ENCODE measurements at places on chromosomes 2 and 18. TPM values are rescaled to one million over a fixed set of nuclear protein-coding genes. Genes with fewer than 3 reads are reported as not detected.
A peak's percentile ranks its signal among the peaks of the same experiment; 100 is the strongest.

DNA sequence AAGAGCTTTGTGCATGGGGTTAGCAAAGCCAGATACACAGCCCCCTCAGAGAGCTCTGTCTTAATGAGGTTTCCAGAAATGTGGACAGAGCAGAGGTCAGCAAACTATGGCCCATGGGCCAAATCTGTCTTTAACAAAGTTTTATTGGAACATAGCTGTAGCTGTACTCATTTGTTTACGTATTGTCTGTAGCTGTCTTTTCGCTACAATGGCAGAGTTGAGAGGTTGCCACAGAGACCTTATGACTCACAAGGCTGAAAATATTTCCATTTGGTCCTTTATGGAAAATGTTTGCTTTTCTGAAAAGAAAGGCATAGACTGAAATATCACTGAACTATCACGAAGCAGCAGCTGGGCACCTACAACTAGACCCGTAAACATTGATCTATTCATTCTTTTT, 841.8 kb downstream of the SLC4A3 start:
- DNase-seq: no peak

DNA sequence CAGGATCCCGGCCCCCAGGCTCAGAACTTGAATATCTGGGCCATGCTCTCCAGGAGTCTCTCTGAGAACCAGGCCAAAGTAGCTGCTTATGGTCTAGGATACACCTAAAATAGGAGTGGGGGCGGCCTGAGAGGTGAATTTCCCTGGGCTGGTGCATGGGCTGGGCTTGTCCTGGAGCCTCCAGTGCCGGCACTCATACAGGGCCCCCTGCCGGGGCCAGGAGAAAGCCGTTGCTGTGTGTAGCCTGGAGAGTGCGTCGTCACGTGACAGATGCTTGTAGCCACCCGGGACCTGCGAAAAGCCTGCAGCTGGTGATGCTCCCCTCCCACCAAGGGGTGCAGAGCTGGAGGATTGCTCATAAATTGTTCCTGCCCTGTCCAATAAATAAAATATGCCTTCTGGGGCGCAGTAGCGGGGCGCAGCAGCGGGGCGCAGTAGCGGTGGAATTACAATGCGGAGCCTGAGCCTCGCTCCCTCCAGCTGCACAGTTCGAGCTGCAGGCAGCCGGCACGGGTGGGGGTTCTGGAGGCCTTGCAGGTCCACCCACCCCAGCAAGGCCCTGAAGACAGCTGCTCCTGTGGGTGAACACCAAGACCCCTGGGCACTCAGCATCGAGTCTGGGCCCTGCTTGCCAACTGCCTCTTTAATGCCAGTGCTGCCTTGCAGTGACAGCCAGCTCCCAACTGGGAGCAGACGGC, 289.9 kb downstream of the NDUFA10 start:
- DNase-seq: no peak

DNA sequence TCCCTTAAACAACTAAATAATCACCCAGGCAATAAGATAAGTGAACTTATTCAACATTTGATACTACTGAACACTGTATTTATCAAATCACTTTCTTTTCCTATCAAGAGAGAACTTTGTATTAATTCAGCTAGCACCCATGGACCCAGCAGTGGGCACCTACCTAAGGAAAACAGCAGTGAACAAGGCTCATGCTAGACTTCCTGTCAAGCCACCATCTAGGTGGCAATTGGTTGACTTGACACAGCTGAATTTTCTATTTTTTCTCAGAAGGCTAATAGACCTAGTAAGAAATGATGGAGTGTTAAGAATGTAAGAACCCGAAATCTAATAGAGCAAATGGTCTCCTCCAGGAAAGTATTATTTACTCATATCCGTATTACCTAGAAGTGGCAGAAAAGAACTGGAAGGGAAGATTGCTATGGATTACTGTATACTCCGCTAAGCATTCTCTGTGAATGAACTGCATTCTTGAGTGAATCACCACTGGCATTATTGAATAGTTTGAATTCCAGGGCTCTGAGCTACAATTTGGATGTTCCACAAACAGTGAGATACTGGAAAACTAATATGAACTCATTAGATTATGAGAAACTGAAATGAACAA, 988.2 kb upstream of the CDH2 start:
- no peak for DNase-seq

DNA sequence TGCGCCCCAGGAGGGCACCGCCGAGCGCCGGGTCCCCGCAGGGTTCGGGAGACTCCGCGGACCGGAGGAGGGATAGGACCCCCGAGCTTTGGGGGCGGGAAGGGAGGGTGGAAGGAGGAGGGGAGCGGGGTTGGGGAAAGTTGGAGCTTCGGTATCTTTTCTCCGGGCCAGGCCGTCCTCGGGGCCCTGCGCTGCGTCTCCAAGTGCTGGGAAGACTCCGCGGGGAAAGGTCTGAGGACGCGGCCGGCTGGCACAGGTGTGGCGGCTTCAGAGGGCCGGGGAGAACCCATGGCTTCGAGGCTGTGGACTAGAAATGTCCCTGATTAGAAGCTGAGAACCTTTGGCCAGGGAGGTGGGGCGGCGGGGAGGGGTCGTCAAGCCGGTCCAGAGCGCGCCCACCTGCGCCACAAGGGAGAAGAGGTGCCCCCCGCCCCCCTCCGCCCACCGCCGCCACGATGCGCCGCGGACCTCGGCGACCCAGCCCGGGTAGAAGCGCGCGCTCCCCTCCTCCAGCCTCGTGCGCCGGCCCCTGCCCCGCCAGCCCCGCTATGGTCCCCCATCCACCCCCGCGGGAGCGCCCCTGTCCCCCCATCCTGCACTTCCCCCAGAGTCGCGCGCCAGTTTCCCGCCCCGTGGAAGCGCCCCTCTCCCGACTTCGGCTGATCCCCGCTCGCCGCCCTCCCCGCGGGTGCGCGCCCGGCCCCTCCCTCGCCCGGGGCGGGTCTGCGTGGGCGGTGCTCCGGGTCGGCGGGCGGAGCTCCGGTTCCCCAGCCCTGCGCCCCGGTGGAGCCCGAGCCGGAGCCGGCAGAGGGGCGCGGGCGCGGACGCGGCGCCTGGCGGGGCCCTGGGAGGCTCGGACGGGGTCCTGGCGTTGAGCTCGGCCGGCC, at the start of gene SNTG2:
SNTG2 (plus strand) TSS at position 770 of the 887 bp plus-strand sequence. CDS start 148 bp downstream, outside the sequence.
- DNase-seq: peak; percentile 41

CD8A gene
- total RNA-seq: 38.5 TPM

CXCR4 gene
- 2.6 TPM for total RNA-seq

PPP4R1 gene
- 720 TPM for total RNA-seq

DNA sequence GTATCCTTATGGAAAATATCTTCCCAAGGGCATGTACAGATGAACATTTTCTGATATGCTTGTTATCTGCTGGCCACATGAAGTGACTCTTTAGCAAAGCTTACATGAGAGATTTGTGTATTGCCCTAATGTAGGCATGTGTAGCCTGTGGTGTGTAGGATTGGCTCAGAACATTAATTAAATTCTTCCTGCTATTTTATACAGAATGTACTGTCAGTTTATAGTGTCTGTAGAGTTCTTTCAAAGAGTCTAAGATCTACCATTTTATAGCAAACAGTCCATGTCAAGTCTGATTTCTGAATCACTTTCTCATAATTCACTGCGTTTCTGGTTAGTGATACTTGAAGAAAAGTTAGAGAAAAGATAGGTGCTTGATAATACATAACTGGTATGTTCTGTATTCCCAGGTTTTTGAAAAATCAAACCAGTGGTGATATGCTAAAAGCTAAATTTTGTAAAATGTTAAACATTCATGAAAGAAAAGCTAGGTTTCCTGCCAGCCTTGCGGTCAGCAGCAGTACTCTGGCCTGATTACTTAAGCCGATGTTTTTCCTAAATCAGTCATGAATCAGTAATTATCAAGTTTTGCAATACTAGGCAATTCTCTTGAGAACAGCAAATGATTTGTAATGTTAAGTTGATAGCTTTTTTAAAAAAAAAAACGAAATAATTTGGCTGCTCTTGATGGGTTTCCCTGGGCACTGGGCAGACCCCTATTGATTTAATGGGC, 30.9 kb upstream of the EFEMP1 start:
- DNase-seq: no peak

POTEI gene
- not detected for total RNA-seq

DNA sequence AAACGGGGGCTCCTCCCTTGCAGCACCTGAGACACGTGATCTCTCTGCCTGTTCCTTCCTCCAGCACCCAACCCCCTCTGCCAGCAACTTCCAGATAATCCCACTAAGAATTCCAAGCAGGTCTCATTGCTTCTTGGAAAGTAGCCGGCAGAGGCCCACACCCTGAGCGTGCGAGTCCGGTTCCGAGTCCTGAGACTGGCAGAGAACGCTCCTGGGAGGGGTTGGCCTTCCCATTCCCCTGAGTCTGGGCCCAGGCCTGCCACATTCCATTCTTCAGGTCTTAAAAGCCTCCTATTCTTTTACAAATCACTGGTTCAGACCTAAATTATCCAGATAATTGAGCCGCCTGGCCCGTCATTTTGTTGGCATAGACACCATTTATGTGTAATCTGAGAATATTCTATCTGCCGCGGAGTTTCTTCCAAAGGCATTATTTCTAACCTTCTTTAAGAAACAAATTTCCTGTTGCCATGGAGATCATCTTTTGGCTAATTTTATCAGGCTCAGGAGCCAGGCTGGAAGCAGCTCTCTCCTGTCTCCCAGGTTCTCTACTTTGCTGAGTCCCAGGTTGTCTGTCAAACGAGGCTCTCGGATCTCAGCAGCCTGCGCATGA, 165.4 kb downstream of the MYCN start:
- DNase-seq: no peak

CCL20 gene
- total RNA-seq: not detected

- peak; percentile 36 for DNase-seq
Observed at GRCh38 chr18:74899554-74899953, 301.9 kb downstream of the ZNF407 start.

- no peak for DNase-seq
Observed at GRCh38 chr2:45937990-45938389, 286.5 kb downstream of the PRKCE start.

DNA sequence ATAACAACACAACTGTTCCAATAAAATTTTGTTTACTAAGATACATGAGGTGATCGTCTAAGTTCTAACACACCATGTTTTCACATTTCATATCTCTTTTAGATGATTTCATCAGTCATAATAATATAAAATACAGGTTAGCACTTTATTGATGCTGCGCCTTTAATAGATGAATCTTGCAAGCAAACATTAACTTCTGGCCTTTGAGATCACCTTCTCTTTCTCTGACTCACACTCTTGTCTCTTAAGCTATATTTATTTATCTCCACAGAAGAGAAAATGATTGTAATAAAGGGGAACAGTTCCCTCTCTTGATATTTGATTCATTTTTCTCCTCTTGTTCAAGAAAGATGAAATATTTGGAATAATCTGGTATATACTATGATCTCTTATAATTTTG, 603.3 kb upstream of the POU3F3 start:
- no peak for DNase-seq

GRCh38 chr2:200466425-200467418, 43.1 kb downstream of the KCTD18 start:
- peak; percentile 69 for DNase-seq

- no peak for DNase-seq
Observed at GRCh38 chr2:225169396-225169795, 127.1 kb upstream of the DOCK10 start.
